Peyer's patch (tissue), 4 donors: ENCODE measurements at places on chromosomes 5 and 9. TPM values are rescaled to one million over a fixed set of nuclear protein-coding genes. Genes with fewer than 3 reads are reported as not detected.

- DNase-seq, result no peak
Measured at GRCh38 chr5:149372076-149372795, 6.9 kb downstream of the IL17B start.

The GLIPR2 gene
- total RNA-seq, result 13.7 TPM

DNA sequence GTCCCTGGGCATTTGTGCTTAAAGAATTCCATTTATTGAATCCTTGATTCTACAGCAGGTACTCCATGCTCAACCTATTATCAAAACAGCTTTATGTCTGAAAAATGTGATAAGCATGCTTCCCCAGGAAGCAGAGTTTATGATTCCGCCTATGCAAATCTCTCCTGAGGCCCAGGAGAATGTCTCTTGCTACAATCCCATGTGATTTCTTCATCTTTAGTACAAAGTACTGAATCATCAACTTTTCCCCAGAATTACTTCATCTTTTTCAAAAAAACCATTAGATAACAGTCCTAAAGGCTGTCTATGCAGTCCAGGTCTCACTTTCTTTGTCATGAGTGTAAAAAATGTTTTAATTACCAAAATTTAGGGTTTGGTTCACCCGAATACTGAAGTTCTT, 130.2 kb upstream of the ADAMTSL1 start:
- DNase-seq, result no peak

DNA sequence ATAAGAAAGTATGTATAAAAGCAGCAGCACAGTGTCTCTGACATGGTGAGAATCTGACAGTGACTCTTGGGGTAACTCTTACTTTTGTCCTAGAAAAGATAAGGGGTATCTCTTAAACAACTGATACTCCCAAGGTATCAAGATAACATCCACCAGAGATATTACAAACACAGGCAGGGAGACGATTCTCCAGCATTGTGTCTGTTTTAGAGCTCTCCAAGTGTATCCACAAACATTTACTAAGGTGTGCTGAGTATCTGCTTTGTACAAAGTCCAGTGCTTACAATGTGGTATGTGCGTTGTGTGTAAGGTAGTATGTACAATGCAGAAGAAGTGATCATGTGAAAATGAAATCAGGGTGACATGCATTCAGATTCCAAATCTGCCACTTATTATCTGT, 4.4 kb upstream of the TMEM245 start:
- no peak for DNase-seq

DNA sequence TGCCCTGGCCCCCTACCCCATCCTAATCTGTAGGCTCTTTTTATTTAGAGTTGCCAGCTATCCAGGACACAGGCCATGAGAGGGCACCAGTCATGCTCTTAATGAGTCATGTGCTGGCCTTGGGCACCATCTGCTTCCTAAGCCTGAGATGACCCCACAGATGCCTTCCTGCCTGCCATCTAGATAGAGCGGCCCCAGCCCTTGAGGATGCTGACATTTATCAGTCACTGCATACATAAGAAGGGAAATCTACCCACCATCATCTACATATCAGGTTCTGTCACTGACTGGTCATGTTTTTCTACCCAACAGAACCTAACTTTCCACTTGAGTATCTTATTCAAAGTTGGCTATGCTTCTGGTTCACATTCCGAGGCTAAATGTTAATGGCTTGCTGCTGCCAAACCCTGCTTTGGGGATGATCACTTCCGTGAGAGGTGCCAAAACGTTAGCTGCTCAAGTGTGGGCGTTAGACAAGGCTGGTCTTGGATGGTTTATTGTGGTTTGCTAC, 49.9 kb upstream of the TTC23L start:
- DNase-seq, result no peak

DNA sequence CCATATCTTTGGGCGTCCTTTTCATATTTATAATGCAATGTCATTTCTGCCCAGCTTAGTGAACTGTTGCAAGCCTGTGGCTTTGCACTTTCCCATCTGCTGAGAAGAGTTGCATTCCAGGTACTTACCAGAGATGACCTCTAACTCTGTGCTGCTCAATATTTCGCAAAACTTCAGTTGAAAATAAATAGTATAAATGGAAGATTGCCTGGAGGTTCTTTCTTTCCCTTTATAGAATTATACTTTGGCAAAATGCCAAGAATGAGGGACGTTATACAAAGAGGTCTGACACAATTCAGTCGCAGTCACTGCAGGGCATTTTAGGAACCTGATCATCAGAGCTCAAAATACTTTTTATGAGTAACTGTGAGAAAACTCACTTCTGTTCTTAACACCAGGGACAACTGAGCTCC, 18.9 kb upstream of the VLDLR start:
- DNase-seq, result no peak

GRCh38 chr9:4547016-4547415, 56.7 kb downstream of the SLC1A1 start:
- DNase-seq, result no peak

DNA sequence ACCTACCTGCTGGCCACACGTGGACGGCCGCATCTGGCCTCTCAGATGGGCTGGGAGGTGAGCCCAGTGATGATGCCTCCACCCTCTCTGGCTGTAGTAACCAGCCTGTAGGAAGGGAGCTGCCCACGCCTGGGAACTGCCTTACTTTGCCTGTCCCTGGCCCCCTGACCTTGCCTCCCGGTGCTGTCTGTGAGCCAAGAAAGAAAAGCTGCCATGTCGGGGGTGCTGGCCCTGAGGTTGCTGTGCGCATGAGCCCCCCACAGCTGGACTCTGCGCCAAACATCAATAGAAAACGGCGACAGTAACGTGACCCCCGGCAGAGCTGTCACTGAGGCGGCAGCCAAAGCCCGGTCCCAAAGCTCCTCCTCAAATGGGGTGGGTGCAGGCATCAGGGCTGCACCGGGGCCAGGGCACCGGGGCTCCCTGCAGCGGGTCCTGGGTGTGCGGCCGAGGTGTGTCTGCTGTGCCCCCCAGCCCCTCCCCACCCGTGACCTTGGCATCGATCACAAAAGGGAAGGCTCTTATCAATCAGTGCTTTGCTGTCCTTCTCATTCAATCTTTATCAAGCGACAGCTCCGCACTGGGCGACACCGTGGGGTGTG, 15.3 kb upstream of the SLC9A3 start:
- no peak for DNase-seq

DNA sequence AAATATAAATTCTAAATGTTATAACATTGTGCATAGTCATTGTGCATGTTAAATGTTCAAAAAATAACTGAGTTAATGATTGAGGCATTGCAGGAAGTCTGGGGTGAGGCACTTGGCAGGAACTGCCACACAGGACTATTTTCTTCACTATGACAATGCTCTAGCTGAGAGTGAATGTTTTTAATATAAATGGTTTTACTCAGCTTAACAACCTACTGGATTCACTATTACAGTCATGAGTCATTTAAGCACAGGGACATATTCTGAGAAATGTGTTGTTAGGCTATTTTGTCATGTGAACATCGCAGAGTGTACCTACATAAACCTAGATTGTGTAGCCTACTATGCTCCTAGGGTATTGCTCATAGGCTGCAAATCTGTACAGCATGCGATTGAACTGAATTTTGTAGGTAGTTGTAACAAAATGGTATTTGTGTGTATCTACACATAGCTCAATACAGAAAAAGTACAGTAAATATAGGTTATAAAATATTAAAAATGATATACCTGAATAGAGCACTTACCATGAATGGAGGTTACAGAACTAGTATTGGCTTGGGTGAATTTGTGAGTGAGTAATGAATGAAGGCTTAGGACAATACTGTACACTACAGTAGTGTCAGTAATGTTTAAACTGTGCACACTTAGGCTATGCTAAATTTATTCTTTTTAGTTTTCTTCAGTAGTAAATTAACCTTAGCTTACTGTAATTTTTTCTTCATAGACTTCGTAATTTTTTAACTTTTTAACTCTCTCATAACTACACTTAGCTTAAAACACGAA, 346.1 kb upstream of the PTGER4 start:
- no peak for DNase-seq

DNA sequence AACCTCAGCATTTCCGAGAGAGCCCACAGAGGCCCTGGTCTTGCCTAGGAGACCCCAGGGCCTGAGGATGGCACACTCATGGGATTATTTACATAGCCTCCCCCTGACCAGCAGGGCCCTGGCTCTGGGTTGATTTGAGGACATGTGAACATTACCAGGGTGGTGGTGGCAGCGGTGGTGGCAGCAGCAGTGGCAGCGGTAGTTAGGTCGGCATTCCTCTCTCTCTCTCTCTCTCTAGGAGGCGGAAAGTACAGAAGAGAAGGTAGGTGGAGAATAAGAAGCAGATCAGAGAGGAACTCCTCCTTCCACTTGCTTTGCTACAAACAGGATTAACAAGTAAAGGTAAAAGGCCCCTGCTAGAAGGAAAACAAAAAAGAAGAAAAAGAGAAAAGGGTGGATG, 39.3 kb downstream of the B4GALT1 start:
- DNase-seq, result no peak

DNA sequence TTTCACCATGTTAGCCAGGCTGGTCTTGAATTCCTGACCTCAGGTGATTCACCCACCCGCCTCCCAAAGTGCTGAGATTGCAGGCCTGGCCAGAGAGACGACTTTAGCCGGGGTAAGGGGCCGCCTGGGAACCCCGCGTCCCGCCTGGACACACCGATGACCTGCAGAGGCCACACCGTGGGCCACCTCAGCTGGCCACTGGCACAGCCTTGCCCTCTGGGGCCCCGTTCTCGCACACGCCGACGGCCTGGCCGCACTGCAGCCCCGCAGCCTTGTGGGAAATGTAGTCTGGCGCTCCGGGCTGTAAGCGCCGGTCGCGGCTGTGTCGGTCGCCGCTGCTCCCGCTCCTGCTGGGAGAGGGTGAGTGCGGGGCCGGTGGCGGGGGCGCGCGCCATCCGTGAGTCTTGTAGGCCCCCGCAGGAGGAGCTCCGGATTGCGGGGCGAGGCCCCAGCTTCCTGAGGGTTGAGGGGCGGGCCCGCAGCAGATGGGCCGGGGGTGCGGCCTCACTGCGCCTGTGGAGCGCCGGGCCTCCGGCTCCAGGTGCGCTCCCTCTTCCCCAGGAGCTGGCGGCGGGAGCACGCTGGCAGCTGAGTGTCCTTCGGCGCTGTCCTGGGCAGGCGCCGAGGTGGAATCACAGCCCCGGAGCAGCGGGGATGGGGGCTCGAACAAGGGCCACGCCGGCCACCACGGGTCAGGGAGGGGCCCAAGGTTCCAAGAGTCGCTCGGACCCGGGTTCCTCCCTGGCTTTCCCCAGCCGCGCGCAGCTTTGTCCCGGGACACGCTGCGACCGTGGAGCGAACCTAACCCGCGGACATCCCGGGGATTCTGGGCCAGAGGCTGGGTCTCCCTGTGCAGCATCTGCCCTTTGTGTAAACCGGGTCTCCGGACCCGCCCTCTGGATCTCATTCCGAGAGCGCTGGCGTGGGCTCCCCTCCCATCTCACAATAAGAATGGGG, at the start of gene ZFP2:
Gene ZFP2 (plus strand): TSS at position 299 of the 957 bp plus-strand sequence. CDS start 35,401 bp downstream, outside the sequence.
- DNase-seq, result peak; percentile 75

DNA sequence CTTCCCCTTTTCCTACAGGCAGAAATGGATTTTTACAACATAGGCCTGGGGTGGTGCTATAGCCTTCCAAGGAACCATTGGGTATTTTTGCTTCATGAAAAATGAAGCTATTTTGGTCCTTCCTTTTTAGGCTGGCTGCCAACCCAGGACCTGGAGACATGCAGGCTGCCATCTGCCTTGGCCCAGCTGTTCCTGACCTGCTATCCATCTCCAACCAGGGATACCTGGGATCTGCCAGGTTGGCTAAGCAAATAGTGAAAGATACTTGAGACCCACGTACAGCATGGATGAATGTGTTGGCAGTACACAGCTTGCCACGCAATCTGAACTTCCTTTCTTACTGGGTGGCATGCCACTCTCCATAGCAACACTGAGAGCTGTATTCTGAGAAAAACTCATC, 31.1 kb downstream of the MRPS27 start:
- DNase-seq, result no peak

The WDR38 gene
- total RNA-seq, result not detected

DNA sequence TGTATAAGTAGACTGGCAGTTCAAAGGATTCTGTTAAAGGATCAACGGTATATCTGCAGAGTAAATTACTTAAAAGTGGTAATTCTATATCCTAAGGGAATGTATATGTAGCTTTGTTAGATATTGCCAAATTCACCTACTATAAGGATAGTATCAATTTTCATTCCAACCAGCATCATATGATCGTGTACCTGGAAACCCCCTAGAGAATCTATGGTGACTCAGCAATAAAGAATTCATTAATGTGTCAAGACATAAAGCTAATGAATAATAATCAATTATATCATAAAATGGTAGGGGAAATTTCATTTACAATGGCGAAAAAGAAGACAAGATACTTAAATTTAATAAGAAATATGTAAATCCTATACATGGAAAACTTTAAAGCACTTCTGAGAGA, 234.1 kb upstream of the ACTBL2 start:
- DNase-seq, result no peak

- no peak for DNase-seq
Measured at GRCh38 chr9:108813951-108814601, 41.7 kb downstream of the ACTL7B start.

GRCh38 chr5:132283423-132284043, 10.7 kb upstream of the SLC22A4 start:
- no peak for DNase-seq

DNA sequence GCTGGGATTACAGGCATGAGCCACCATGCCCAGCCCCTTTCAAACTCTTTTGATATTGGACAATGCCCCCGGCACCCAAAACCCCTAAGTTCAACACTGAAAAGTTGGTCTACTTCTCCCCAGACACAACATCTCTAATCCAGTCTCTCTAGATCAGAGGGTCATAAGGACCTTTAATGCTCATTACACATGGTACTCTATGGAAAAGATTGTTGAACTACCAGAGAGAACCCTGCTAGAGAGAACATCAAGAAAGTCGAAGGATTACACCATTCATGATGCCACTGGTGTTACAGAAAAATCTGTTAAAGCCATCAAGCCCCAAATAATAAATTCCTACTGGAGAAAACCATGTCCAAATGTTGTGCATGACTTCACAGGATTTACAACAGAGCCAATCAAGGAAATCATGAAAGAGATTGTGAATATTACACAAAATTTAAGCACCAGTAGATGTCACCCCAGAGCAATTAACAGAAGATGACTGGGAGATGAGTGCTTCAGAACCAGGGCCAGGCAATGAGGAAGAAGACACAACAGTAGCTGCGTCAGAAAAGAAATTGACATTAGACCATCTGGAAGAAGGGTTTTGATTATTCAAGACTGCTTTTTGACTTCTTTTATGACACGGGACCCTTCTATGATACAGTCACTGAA, 28.3 kb upstream of the NIPAL4 start:
- peak; percentile 31 for DNase-seq

DNA sequence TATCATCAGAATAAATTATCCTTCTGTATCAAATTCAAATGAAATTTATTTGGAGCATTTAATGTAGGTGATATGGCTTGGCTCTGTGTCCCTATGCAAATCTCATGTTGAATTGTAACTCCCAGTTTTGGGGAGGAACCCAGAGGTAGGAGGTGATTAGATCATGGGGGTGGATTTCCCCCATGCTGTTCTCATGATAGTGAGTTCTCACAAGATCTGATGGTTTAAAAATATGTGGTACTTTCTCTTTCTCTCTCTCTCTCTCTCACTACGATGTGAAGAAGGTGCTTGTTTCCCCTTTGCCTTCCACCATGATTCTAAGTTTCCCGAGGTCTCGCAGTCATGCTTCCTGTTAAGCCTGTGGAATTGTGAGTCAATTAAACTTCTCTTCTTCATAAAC, 678.4 kb upstream of the RGMB start:
- no peak for DNase-seq
